ENCODE measurements at places on chromosomes 1 and 21.

- no peak for DNase-seq
Observed at GRCh38 chr1:28592321-28593071, 431 bp downstream of the RAB42 start.

- DNase-seq: peak; percentile 1
Observed at GRCh38 chr21:43193088-43193650, 24.4 kb downstream of the CRYAA start.

DNA sequence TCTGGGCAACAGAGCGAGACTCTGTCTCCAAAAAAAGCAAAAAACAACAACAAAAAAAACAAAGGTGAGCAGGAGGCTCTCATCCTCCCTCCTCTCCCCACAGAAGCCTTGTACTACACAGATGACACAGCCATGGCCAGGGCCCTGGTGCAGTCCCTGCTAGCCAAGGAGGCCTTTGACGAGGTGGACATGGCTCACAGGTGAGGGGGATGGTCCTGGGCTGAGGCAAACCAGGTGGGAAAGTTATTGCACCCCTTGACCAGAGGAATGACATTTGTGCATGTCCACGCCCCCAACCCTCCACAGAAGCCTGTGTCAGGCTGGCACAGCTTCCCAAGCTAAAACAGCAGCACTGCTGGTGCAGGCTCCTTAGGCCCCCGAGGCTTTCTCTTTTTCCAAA lies 2.4 kb downstream of the ADPRS start:
- DNase-seq: no peak

DNA sequence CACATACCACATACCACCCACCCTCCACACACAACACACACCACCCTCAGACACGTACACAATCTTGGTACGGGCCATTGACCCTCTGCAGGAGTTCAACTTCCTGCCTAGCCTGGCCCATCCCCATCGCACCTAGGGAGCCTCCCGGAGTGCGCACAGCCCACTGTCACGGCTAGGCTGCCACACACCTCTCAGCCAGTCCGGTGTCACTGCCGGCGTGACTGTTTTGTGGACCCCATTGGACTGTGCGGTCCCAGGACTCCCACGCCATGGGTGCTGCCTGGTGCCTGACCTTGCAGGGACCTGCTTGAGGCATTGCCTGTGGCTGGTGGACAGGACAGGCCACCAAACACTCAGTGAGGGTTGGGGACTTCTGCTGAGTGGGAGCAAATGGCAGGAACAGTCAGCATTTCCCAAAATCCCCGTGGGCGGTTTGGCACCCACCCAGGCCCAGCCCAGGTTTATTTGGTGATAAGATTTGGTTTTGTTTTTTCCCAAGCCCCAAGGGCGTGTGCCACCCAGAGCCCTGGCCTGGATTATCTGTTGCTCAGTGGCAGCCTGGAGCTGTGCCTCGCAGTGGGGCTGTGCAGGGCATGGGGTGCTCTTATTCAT lies 27.7 kb downstream of the RAB7B start:
- DNase-seq: no peak

DNA sequence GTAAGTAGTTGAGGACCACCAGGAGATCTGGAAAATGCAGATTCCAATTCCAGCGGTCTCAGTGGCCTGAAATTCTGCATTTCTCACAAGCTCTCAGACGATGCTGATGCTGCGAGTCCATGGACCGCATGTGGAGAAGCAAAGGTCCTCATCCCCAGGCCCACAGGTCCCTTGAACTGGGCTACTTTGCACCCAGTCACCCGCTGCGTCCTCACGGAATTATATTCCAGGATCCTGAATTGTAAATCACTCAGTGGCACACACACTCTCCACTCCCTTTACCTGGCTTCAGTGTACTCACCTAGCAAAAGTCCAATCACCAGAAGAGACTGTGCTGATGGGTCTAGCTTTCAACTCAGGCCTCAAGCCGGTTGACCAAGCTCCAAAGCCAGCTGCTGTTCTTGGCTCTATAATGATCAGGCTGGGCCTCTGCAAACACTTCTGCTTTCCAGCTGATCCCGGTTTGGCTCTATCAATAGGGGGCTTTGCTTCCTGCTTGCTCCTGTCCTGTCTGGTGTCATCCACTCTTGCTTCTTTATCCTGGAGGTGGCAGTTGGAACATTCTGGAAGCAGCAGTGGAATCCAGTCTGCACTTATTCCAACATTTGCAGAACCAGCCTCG lies 904 bp upstream of the RPL22 start:
- no peak for DNase-seq

- DNase-seq: peak; percentile 33
Observed at GRCh38 chr1:85494904-85495266, 29.9 kb upstream of the DDAH1 start.

DNA sequence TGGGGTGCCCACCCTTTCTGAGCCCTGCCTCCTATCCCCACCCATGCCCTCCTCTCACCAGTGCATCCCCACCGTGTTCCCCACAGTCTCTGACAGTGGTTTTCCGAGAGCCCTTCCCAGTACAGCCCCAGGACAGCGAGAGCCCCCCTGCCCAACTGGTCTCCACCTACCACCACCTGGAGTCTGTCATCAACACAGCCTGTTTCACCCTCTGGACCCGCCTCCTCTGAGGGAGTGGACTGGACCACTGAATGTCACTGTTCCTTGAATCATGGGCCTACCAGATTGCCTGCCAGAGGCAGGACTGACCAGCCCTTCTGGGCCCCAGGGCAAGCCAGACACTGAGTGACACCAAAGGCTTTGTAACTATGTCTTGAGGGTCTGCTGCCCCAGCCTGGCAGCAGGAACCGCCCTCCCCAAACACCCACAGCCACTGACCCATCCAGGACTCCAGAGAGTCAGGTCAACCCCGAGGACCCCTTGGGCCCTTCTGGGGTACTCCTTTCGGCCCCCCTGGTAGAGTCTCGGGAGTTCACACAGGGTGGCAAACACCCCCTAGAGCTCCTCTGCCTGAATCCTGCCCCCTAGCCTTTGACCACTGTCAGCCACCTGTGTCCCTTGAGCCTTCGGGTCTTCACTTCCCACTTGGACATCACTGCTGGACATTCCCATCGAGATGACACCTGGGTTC lies 3.3 kb downstream of the HYI start:
- no peak for DNase-seq

DNA sequence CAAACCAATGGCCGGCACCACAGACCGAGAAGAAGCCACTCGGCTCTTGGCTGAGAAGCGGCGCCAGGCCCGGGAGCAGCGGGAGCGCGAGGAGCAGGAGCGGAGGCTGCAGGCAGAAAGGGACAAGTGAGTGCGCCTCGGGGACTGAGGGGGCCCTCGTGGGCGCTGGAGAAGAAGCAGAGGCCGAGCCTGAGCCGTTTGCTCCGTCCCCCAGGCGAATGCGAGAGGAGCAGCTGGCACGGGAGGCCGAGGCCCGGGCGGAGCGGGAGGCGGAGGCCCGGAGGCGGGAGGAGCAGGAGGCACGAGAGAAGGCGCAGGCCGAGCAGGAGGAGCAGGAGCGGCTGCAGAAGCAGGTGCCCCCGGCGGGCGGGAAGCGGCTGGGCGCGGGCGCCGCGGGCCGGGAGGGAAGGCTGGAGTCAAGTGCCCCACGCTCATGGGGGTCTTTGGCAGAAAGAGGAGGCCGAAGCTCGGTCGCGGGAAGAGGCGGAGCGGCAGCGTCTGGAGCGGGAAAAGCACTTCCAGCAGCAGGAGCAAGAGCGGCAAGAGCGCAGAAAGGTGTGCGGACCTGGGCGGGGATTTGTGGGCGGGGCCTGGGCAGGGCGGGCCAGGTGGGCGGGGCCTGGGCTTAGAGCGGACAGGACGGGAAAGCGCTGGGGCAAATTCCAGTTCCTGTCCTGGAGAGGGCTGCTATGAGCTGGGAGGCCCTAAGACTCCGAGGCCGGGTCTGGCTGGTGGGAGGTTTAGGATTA lies 22.7 kb downstream of the MAP7D1 start:
- no peak for DNase-seq

DNA sequence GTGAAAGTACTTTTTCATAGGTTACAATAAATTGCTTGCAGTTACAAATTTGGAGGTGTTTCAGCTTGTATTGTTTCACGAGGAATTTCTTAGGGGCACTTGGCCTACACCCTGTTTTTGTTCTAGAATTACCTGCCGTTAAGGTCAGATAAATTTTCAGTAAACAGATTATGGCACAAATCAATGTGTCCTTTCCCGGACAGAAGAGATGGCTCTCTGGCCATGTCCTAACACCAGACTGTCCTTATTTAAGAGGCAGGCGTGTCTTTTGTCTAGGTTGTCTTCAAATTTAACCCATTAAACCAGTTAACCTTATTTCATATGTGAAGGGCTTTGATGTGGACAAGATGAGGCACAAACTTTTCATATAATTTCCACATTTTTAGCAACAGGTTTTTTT lies 243.4 kb downstream of the SDCCAG8 start:
- DNase-seq: no peak

DNA sequence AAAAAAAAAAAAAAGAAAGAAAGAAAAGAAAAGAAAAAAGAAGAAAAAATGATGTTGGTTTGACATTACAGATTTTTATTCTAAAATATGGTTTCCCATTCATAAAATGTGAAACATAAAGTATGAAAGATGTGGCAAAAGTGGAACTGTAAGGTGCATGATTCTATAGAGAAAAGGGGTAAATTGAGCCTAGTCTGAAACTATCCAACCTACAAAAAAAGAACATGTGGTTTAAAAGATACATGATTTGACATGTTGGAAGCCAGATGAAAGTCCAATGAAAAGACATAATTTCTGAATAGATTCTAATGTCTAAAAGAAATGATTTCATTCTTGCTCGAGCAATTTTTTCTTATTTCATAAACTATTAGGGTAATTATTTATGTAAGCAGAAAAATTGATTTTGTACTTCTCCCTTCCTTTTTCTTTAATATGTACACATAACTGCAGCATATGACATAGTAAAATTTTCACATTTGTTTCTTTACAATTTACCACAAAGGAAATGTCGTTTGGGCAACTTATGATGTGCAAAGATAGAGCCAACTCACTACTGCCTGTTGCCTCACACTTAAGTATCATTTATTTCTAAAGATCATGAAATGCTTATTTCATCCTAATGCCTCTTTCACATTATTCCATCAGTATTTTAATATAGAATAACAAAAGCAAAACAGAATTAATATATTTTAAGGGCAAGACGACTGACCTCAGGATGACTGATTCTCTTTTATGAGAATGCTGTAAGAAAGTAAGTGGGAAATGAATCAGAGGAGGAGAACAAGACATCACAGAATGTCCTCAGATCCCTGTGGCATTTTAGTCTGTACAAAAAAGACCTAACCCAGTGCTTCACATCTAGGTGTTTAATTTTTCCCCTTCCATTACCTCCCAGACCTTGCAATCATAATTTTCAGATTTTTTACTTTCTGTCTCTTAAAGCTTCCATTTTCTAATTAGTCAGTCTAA lies 165.8 kb upstream of the HMCN1 start:
- DNase-seq: no peak

DNA sequence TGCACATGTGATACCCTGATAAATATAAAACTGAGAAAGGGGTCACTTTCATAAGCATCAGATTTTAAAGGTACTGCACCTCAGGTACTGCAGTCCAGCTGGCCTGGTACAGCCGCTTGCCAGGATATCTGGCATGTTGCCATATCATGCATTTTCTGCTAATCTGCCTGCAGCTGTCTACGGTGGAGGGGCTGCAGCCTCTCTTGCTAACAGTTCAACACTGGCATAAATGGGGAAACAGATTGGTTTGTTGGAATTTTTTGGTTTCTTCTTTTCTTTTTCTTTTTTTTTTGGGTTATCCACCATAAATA lies 71.5 kb downstream of the MIS18A start:
- DNase-seq: no peak

- DNase-seq: no peak
Observed at GRCh38 chr1:13554798-13555197, 28.8 kb upstream of the PDPN start.

DNA sequence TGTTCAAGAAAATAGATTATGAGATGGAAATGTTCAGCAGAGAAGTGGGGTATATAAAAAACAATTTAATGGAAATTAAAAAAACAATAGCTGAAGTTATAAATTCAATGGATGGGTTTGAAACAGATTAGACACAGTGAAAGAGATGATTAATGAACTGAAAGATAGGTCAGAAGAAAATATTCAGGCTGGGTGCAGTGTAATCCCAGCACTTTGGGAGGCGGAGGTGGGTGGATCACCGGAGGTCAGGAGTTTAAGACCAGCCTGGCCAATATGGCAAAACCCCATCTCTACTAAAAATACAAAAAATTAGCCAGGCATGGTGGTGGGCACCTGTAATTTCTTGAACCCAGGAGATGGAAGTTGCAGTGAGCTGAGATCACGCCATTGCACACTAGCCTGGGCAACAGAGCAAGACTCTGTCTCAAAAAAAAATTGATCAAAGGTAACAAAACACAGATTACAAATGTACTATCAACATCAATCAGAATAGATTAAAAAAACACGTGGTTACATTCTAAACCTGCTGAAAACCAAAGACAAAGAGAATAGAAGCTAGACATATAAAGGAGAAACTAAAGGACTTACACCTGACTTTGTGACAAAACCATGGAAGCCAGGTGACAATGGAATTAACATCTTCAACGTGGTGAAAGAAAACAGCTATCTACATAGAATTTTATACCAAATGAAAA lies 4.8 kb upstream of the SUMO3 start:
- no peak for DNase-seq

- DNase-seq: no peak
Observed at GRCh38 chr1:184635347-184635979, 119.2 kb downstream of the EDEM3 start.

GRCh38 chr1:21930629-21931170 lies 6.4 kb downstream of the HSPG2 start:
- no peak for DNase-seq

DNA sequence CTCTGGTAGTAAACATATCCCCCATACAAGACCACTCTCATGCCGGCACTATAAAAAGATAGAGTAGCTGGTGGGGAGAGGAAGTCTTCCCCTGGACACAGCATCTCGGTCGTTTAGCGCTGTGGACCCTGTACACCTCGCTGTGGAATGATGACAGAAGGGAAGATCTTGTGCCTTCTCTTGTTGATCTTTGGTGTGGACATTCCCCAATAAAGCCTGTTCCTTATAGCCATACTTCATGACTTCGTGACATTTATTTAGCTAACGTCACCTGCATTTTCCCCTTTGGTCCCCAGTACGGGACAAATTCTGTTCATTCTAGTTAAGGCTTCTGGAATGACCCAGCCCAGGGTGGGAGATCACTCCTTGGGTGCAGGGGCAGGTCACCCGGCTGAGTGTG lies 24.9 kb upstream of the MAP10 start:
- no peak for DNase-seq

All from tibial nerve (tissue), 4 donors.